T follicular helper cell (primary cell): ENCODE measurements at places on chromosomes 1 and 21.

- DNase-seq, result no peak
Measured at GRCh38 chr1:156752843-156753482, 1.5 kb upstream of the HDGF start.

DNA sequence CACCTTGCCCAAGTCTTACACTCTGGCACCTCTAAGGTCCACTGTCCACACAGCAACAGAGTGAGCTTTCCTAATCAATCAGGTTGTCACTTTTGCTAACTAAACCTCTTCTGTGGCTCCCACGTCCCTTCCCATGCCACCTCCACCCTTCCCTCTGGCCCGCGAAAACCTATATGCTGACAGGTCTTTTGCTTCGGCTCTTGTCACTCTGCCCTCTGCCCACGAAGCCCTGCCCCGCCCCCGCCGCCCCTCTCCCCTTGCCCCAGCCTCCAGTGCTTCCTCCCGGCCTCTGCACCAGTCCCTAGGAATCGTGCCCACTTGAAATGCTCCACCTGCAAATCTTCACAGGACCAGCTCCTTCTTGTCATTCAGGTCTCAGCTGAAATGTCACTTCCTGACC is 8.1 kb downstream of the TP53BP2 start:
- no peak for DNase-seq

- DNase-seq, result no peak
Measured at GRCh38 chr1:119336848-119337247, 31.7 kb upstream of the HAO2 start.

DNA sequence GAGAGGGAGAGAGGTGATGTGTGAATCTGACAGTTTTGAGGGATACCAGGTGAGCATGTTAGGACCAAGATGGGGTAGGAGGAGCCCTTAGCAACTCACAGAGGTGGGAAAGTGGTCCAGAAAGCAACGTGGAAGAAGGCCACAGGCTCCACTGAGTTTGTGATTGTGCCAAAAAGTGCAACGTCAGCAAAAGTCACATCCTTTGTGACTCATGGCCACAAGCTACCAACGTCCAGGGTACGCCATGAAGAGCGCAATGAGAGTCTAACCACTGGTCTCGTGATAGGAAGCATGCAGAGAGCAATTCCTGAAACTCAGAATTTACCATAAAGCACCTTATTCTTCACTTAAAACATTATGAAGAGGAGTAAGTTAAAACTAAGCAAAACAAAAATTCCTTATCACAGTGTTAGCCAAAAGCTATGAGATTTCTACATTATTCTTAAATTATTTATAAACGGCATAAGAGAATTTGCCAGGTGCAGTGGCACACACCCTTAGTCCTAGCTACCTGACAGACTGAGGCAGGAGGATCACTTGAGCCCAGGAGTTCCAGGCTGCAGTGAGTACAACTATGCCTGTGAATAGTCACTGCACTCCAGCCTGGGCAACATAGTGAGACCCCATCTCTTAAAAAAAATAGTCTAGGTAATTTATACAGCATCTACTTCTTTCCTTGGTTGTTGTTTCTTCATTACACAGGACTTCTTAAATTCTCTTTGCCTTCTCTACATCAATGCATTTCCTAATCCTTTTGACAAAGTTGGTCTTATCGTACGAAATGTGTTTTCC is 55.2 kb downstream of the COLGALT2 start:
- no peak for DNase-seq

- no peak for DNase-seq
Measured at GRCh38 chr1:240350910-240351331, 259.2 kb downstream of the FMN2 start.

GRCh38 chr21:44838039-44838895 is 20.4 kb upstream of the SUMO3 start:
- no peak for DNase-seq

GRCh38 chr1:23591460-23592208 is 32.3 kb upstream of the ID3 start:
- DNase-seq, result no peak

DNA sequence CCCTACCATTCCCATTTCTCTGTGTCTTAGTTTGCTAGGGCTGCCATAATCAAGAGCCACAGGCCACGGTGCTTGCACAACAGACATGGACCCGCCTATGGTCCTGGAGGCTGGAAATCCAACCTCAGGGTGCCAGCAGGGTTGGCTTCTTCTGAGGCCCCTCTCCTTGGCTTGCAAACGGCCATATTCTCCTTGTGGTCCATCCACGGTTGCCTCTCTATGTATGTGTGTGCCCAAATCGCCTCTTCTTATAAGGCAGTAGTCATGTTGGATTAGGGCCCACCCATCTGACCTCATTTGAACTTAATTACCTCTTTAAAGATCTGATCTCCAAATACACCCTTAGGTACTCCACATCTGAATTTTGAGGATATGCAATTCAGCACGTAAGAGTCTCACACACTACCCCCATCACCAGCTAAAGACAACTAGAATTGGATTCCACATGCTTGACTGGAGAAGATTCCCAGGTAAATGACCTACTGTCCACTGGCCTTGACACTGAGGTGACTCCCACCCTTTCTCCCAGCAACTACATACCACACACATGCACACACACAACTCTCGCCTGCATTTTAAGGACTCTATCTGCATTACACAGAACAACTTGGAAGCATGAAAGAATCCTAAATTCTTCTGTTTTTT is 28.3 kb upstream of the TMEM51 start:
- DNase-seq, result no peak

- DNase-seq, result no peak
Measured at GRCh38 chr21:17572431-17572830, 40.3 kb downstream of the BTG3 start.

- no peak for DNase-seq
Measured at GRCh38 chr1:29237129-29237821, 953 bp downstream of the PTPRU start.

DNA sequence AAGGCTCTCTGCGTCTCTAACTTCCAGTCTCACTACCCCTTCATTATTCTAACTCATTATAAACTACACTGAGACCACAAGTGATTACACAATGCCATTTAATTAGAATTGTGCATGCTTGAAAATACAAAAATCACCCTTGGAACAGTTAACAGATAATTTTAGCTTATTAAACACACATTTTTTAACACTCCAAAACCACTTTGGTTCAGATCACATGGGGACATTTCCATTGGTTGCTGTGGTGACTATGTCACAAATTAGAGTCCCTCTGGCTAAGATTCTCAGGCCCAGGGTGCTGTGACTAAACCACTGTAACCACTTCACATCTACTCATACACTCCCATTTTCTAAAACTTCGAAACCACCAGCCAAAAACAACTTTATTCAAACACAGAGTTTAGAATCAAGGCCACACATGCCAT is 43.0 kb downstream of the JAK1 start:
- DNase-seq, result no peak

- DNase-seq, result peak; percentile 22
Measured at GRCh38 chr1:46533179-46533864, 18.1 kb downstream of the KNCN start.

DNA sequence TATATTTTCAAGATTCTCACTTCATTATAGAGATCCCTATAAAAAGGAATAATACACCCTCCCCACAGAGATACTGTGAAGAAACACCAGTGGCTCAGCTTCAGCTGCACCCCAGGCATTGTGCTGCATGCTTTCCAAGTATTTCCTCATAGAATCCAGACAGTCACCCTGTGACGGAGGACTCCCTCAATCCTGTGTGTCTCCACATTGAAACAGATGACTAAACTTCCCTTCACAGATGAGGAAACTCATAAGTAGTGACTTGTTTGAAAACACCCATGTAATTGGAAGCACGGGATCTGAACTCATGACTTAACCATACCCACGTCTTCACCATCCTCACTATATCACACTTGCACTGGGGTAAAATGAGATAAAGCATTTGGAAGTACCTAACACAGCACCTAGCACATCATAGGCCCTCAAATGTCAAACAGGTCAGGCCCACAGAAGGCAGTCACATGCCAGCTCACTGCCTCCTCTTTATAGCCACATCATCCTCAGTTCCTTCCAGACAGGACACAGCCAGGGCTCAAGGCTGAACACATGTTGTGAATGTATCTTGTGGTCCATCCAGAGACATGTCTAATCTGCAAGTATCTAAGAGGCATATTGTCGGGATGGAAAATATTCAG is 55.2 kb downstream of the GPR161 start:
- DNase-seq, result no peak

DNA sequence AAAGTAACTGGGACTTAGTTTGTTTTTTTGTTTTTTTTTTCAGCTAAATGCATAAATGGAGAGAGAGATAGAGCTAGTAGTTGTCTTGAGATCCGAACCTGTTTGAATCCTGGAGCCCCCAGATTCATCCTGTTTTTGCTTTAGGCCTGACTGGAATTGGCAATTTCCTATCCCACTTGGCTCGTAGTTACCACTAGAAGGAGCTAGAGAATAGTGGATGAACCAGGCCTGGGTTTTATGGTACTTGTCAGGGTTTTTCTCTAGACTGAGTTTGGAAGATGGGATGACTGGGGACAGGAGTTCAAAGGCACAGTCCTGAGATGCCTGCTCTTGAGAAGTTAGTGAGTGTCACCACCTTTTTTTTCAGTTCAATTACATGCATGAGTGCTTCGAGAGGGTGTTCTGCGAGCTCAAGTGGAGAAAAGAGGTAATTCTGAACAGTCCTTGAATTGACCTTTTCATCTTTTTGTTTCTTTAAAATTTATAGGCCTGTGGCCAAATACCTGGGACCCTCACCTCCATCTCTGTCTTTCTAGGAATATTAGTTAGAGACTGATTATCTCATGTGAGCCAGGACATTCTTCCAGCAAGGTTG is 23.4 kb downstream of the CELF3 start:
- no peak for DNase-seq

DNA sequence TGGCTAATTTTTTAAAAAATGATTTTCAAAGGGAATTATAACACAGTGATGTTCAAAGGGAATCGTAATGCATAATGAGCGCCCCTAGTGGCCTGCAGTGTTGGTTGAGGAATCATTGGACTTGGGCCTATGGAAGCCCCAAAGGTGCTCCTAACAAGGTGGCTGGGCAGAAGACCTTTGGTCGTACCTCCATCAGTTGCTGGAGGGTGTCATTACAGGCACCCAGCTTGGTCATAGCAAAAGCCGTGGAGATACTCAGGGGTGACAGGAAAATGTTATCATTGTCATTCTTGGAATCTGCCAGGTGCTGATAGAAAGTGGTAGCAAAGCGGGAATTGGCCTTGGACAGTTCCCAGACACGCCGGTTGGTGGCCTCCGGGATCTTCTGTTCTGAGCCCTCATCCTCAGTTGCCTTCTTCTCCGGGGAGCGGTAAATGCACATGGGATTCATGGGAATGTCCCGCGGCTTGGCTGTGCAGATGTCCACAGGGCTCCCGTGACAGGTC is 2.7 kb downstream of the SERPINC1 start:
- DNase-seq, result no peak

DNA sequence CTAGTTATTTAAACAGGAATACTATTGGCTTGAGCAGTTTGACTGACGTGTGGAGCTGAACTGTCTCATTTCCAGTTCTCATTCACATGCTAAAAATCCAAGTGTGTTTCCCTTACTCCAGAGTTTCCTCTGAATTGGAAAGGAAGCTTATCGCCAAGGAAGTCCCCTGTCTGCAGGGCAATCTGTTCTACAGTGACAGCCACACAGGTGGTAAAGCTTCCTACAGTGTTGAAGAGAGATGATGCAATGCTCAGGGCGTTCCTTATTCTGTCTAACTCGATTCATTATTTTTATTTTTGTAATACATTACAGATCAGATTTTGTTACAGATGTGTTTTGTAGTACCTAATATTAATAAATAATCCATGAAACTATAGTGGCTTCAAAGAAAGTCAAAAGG is 41.3 kb downstream of the ADAMTS5 start:
- DNase-seq, result no peak

GRCh38 chr1:67700692-67701410 is 15.8 kb downstream of the GADD45A start:
- DNase-seq, result no peak

DNA sequence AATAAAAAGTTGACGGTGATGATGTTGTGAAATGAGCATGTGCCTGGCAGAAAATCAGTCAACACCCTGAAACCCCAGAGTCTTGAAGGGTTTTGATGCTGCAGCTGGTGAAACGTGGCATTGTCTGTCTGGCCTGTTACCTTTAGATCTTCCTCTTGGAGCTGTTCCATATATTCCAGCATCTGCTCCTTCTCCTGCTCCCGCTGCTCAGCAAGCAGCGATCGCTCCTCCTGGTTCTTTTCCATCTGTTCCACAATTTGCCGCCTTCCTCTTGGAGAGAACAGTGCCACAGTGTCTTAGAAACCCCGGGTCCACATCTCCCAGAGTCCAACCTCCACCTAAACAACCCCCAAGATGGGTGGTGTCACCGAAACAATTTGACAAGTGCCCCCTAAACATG is 15.7 kb downstream of the CFAP45 start:
- no peak for DNase-seq

GRCh38 chr1:175481126-175482070 is 262.0 kb downstream of the TNR start:
- DNase-seq, result no peak

GRCh38 chr1:231274119-231274825 is 33.3 kb downstream of the GNPAT start:
- DNase-seq, result no peak

DNA sequence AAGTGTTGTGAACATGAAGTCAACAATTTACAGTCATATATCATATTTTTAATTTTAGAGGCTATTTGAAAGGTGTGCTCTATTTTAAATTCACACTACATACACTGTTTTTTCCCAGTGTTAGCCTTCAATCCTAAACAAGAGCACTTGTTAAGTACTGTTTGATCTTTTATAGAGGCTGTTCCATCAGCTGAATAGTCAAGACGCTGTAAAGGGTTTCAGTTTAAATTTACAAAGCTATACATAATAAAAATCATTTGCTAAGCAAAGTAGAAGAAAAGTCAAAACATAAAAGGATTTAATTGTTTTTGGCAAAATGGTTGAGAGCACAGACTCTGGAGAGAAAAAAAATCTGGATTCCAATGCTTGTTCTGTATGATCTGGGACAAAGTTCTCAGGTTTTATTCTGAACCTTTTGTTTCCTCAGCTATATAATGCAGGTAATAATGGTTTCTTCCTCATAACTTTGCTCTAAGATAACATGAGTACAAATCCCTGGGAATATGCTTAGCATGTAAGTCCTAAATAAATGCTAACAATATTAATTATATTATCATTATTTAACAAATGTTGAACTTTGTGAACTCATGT is 44.3 kb downstream of the RBM11 start:
- no peak for DNase-seq

DNA sequence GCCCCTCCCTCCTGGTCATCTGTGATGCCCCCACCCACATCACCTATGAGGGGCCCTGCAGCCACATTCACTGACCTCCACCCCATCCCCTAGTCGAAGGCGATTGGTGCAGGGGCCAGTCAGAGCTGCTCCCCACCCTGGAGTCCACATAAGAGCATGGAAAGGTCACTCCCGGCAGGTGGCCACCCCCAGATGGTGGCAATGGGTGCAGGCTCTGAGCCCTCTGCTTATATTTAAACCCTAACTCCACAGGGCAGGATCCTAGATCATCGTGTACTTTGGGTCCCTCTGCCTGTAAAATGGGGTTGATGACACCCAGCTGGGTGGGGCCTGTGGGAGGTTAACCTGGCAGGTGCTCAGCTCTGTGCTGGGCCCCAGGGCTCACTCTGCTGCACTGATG is 186.8 kb upstream of the C1orf174 start:
- no peak for DNase-seq
